Sigmoid colon (tissue), 7 donors: ENCODE measurements at places on chromosomes 2 and 18. TPM values are rescaled to one million over a fixed set of nuclear protein-coding genes. Genes with fewer than 3 reads are reported as not detected.

- DNase-seq: no peak
These were observed 180.9 kb upstream of the TWIST2 start for GRCh38 chr2:238667008-238667407.

DNA sequence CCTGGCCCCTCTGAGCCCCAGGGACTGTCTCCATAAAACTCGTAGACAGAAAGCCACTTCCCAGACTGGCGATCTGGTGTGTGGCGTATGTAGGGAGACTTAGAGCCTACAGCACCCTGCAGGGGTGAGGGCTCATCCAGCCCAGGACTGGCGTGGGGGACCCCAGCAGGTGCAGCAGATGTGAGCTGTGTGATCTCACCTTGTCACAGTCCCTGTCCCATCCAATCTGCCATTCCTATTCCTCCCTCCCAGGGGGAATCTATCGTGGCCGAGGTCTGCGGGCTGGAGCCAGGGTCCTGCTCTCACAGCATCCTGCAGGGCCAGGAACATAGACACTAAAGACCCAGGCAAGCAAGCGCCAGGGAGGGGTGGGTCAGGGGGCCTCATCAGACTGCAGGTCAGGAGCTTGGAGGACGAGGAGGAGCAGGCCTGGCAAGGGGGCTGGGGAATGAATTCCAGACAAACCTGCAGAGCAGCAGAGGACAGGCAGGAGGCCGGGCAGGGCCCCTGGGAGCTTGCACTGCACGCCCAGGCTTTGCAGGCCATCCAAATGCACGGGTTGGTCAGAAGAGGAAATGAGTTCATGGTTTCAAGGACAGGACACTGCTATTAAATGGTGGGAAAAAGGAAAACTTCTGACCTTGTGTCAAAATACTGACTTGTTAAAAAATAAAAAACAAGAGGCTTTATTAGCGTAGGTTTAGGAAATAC lies 32.5 kb downstream of the HS6ST1 start:
- no peak for DNase-seq

GRCh38 chr2:203501873-203502272 lies 33.2 kb downstream of the RAPH1 start:
- DNase-seq: no peak

The ITGA4 gene
- 11.4 TPM for total RNA-seq

- no peak for DNase-seq
These were observed 220.3 kb upstream of the NRP2 start for GRCh38 chr2:205461678-205462665.
